ENCODE measurements at places on chromosomes 12 and 14.

GRCh38 chr12:70732287-70732686 is 95.1 kb upstream of the PTPRB start:
- no peak for DNase-seq

GRCh38 chr14:80393766-80394165 is 182.5 kb upstream of the DIO2 start:
- no peak for DNase-seq

- DNase-seq = no peak
Observed at GRCh38 chr14:67941456-67942018, 122.0 kb downstream of the RAD51B start.

GRCh38 chr14:51527073-51527472 is 124.6 kb upstream of the FRMD6 start:
- no peak for DNase-seq

- no peak for DNase-seq
Observed at GRCh38 chr12:102880783-102881182, 36.3 kb downstream of the PAH start.

DNA sequence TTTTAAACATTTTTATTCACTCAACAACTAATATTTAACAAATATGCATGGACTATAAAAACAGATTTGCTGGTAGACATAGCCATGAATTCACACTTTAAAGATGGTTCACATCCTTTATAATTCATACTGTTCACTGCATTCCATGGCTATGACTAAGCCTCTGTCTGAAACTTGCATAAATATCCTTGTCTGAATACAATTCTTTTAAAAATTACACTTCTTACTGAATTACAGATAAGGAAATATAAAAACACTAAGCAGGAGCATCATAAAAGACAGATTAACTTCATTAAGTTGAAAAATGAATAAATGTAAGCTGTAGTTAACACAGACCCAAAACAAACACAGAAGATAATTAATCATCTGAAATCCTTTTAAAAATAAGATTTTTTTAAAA is 53.8 kb downstream of the GXYLT1 start:
- no peak for DNase-seq

DNA sequence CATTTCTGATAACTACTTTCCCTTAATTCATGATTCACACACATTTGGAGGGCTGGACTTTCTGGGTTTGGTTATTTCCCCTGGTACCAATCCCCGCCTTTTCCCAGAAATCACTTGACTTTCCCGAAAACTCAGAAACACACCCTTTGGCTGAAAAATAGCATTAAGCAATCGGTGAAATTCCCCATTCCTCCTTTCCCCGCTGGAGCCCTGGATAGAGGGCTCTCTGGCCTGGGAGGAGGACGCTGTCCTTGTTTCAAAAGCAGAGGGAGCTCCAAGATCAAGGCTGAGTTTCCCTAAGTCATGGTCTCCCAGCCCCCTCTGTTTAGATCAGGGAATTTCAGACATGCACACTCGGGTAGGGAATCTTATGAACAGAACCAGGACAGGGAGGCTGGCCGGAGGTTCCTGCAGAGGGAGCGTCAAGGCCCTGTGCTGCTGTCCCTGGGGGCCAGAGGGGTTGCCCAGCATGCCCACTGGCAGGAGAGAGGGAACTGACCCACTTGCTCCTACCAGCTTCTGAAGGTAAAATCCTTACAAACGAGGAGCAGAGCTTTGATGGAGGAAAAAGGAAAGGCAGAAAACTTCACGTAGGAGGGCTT is at the start of gene C1S:
Gene C1S (plus strand): TSS at position 366 of the 602 bp plus-strand sequence. CDS start 1,195 bp downstream, outside the sequence.
- DNase-seq = no peak

GRCh38 chr14:51592836-51593235 is 58.9 kb upstream of the FRMD6 start:
- no peak for DNase-seq

GRCh38 chr14:56160088-56160487 is 41.9 kb downstream of the PELI2 start:
- DNase-seq = no peak

- peak; percentile 5 for DNase-seq
Observed at GRCh38 chr12:103698752-103699560, 111.9 kb downstream of the STAB2 start.

GRCh38 chr12:109455706-109456105 is 21.4 kb downstream of the KCTD10 start:
- no peak for DNase-seq

DNA sequence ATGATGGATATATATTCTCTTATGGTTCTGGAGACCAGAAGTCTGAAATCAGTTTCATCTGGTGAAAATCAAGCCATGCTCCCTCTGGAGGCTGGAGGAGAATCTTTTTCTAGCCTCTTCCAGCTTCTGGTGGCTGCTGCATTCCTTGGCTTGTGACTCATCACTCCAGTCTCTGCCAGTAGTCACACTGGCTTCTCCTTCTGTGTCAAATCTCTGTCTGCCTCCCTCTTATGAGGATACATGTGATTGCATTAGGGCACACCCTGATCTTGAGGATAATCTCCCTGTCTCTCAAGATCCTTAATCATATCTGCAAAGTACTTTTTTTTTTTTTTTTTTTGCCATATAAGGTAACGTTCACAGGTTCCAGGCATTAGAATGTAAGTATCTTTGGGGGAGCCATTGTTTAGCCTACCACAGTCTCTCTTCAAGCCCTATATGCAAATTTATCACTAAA is 17.7 kb downstream of the DNAL1 start:
- peak; percentile 55 for DNase-seq

GRCh38 chr12:6752167-6752920 is 597 bp downstream of the MLF2 start:
- peak; percentile 70 for DNase-seq

DNA sequence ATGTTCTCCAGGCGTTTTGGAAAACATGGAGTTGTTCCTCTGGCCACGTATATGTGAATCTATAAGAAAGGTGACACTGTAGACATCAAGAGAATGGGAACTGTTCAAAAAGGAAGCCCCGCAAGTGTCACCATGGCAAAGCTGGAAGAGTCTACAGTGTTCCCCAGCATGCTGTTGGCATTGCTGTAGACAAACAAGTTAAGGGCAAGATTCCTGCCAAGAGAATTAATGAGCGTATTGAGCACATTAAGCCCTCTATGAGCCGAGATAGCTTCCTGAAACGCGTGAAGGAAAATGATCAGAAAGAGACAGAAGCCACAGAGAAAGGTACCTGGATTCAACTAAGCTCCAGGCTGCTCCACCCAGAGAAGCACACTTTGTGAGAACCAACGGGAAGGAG is 92.5 kb upstream of the EIF5 start:
- DNase-seq = no peak

- DNase-seq = no peak
Observed at GRCh38 chr12:83136411-83136810, 449.7 kb downstream of the TMTC2 start.

DNA sequence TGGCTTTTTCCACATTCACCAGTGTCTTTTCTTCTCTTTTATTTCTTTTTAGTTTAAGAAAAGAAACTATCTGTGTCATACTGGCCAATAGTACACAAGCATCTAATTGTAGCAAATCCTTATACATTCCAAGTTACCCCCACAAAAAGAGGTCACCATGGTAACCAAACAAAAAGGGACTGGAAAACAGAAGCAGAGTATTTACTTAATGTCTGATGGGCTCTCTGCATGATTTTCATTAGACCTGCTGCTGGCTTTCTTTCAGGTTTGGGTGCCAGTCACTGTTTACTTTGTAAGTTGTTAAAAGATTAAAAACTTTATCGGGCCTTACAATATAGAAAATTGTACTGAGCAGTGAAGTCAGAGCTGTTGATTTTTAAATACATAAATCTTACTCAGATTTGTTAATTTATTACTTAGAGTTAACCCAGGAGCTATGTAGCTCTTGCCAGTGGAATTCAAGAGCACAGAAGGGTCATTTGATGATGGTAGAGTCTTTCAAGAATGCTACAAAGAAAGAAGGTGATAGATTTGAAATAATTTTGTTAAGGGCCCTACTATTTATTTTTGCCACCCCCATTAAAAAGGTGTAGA is 123.9 kb downstream of the BRMS1L start:
- DNase-seq = no peak

DNA sequence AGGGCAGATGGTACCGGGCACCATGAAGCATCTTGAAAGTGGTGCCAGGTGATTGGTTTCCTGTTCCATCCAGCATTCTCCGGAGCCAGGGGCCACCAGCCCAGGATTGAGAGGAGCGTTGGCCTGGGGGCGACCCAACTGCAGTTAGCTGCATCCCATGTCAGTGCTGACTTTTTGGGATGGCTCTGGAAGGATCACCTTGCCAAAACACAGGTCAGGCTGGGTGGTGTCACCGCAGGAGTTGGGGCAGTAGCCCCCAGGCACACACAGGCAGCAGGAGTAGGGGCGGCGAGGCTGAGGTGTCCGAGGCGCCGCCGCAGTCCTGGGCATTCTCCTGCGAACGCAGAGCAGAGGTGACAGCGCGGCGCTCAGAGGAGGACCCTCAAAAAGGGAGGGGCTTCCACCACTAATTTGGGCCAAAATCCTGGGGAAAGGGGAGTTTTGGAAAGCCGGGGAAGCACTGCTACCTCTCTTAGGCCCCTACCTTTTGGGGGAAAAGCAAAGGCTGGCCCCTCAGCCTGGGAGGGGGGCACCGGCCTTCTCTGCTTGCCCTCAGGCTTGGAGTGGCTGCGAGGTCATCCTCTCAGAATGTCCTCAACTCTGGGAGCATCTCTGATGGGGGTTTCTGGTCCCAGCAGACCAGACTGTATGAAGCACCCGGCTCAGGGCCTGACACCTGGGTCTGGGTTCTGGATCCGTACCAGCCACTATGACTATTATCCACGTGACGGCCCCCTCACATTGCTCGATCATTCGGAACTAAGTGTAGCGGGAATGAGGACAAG is 26.7 kb upstream of the LRTM2 start:
- no peak for DNase-seq

DNA sequence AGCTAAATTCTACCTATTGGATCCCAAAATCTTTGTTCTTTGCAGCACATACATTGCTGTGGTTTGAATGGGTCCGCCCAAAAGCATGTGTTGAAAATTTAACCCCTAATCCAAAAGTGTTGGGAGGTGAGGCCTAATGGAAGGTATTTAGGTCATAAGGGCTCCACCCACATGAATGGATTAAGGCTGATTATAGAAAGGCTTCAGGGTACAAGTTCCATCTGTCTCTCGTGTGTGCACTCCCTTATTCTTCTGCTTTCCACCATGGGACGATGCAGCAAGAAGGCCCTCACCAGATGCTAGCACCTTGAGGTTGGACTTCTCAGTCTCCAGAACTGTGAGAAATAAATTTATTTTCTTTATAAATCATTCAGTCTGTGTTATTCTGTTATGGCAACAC is 190.9 kb downstream of the SOX5 start:
- DNase-seq = no peak

DNA sequence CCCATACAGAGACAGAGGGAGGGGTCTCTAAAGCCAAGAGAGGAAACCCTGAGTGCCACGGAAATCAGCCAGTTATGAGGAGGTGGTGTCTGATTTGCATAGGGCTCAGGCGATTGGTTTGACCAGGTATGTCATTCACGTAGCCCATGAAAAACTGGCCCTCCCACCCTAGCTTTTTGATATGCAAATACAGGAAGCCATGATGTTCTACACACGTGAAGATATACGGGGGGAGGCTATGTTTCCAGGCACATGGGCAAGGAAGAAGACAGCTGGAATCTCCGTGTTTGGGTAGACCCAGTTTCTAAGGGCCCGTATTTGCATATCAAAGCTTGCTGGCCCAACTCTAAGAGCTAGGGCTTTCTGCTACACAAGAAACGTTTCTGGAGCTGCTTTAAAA is 717.8 kb upstream of the SEL1L start:
- DNase-seq = no peak

DNA sequence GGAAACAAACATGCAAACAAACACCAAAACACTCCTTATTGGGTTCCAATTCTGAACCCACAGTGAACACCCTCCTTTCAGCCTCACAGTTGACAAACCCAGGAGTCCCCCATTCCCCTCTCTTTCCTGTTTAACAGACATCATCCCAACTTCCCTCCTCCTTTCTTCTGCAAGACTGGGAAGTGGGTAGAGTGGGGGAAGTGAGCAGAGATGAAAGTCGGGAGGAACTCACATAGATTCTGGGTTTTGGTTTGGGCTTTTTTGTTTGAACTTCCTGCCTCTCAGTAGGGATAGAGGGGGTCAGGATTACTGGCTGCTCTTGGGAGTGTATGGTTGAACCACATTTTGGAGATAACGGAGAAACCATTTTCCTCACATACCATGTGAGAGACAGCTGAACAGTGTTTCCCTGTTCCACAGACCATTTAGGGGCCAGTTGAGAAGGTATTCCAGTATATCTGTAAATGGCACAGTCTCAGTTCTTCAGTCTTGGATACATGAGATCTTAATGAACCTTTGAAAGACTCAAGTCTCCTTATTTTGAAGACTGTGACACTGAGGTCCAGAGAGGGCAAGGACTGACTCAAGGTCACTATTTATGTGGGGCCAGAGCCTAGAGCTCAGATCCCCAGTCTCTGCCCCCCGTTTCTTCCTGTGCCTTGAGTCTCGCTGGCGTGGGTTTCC is 3.9 kb upstream of the GPR84 start:
- peak; percentile 44 for DNase-seq

GRCh38 chr14:97377550-97377949 is 580.4 kb downstream of the VRK1 start:
- no peak for DNase-seq

DNA sequence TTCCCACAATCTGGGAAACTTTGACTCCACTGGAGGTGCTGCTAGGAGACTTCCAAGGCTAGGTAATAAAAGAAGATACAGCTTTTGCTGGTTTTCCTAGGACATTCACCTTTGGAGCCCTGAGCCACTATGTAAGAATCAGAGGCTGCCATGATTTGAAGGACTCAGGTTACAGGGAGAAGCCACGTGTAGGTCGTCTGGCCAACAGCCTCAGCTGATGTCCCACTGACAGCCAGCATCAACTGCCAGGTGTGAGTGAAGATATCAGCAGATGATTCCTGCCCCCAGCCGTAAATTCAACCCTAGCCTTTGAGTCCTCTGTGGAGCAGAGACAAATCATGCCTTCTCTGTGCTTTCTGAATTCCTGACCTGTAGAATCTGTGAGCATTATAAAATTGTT is 27.0 kb downstream of the SMOC1 start:
- no peak for DNase-seq

GRCh38 chr12:31312431-31312830 is 13.5 kb downstream of the SINHCAF start:
- peak; percentile 64 for DNase-seq

DNA sequence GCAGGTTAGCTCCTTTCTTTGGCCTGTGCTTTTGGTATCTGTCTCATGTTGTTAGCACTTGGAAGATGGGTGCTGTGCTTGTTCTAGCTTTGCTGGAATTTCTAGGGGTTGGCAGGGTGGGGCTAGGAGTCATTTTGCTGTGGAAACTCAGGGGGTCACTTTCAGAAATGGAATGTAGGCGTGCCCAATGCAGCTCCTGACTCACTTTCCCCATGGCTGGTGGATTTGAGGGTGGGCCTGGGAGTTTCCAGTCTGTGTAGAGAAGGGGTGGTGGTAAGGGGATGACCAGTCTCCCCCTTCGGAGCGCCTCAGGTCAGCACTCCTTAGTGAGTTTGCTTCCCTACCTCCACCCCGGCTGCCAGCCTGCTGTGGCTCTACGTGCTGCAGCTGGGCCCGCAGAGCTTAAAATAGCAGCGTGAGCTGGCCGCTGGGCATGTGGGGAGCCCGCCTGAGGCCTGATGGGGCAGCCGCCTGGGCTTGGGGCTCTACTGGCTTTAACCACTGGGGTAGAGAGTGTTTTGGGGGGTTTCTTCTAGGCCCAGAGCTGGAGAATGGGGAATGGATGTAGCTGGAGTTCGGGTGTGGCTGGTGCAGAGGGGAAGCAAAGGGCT is 108.2 kb downstream of the TSPAN9 start:
- DNase-seq = no peak

- DNase-seq = no peak
Observed at GRCh38 chr14:91297081-91297711, 52.7 kb upstream of the GPR68 start.
